ENCODE measurements at places on chromosomes 4 and X.

GRCh38 chrX:37075892-37076595, 67.9 kb downstream of the FAM47C start:
- no peak for DNase-seq

DNA sequence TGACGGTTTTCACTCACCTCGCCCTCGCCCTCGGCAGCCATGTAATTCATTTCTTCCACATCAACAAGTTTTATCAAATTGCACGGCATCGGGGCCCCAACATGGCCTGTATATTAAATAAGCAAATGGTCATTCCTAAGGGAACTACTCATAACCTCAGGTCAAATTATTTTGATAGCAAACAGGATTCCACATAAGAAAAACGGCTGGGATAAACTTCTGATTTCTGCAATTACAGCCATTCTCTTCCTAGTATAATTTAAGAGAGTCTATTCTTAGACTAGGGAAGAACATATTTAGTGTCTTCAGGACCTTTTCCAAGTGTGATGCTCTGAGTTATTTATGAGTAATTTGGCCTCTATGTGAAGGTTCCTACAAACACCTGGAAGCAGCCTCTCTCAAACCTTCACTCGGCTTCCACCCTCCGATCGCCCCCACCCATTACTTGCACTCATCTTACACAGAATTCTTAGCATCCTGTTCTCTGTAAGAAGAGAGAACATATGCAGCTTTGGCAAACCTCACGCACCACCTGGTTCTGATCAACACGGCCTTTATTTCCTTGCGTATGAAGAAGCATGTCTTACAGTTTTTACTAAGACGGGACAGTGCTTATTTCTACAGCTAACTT, 29.4 kb upstream of the CENPU start:
- no peak for DNase-seq

DNA sequence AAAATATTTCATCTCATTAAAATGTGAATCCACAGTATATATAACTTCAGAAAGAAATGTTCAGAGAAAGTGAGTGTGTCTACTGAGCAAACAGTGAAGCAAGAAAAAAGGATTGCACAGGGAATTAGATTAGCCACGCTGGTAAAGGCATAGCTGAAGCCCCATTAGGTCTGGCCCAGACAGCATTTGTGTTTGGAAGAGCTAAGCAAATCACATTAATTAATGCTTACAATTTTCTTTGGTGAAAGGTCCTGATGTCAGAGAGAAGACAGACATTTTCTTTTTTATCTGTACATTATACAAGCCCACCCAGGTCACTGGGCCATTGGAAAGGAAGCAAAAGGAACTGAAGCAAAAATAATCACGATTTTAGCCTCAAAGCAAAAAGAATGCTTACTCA, 354.6 kb downstream of the GRID2 start:
- no peak for DNase-seq

GRCh38 chr4:155795991-155796390, 37.2 kb downstream of the GUCY1B1 start:
- DNase-seq = no peak

DNA sequence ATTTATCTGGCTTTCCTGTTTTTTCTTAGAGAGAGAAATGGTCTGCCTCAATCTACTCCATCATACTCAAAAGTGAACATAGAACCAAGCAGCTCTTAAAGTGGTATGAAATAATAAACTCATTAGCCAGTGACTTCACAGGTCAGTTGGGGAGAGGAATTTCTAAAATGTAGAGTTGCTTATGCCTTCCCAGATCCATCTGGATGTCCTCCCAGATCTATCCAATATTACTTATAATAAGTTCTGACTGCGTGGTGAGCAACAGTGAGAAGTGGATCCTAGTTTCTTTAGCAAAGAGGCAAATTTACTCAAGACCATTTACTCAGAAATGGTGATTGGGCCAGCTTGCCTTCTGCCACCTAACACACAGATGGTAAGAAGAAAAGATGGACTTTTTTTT, 748.0 kb downstream of the PCDH18 start:
- no peak for DNase-seq

- no peak for DNase-seq
These were observed 16.2 kb downstream of the GPAT3 start for GRCh38 chr4:83552083-83552482.

DNA sequence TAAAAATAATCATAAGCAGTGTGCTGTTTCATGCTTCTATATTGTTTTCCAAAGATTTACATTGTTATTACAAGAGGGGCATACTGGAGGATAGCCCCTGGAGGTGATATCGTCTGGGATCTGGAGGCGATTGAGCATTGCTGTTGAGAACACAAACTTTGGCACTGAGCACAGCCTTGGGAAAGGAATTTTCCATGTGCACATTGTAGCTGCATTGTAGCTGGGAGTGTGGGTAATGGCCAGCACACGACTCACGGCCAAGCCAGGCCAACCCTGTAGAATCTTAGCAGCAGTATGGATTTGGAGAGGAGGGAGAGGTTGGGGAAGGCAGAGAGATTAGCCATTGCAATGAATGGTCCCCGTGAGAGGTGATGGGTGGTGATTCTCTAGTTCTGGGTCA, 121.9 kb downstream of the SMIM20 start:
- no peak for DNase-seq

DNA sequence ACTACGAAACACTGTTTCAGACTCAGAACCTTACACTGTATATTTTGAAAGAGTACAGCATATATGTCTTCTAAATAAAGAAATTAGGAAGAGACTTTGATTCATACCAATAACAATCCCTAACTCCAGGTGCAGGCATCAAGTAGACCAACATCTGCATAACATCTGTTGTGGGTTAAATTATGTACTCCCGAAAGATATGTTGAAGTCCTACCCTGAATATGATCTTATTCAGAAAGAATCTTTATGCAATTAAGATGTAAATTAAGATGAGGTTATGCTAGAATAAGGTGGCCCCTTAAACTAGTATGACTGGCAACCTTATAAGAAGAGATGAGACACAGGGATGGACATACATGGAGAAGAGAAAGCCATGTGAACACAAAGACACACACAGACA, 117.9 kb downstream of the INPP4B start:
- DNase-seq = no peak

DNA sequence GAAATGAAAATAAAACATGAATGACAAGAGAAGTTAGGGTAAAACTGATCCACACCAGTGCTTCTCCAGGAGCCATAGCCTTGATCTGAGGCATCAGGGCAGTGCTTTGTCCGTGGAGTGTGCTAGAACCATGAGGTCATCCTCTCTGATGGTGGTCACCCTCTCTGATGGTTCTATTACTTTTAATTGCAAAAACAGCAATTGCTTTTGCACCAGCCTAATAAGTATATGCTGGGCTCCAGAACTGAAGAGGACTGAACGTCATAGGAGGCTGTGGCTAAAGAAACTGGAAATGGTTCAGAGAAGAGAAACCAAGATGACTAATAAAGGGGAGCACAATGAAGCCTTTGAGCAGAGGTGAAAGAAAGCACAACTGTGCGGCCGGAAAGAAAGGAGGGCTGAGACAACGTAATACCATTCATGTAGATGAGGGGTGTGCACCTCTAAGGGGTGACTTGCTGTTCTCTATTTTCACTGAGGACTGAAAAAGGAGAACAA, 17.0 kb upstream of the TMEM154 start:
- peak; percentile 83 for DNase-seq

DNA sequence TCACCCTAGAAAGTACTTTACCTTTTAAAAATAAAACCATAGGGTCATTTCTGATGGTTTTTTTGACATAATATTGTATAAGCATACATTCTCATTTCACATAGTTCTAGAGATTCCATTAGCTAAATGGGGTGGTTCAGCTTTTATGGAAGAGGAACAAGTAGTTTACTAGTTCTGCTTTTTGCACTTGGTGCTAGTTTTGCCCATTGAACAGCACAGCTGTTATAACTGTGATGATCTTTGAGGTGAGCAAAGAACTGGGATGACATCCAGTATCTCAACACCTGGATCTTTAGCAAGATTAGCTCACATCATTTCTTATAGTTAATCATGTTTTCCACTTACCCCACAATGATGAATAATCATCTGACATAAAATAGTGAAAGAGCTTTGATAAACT, 40.9 kb downstream of the MOB1B start:
- no peak for DNase-seq

DNA sequence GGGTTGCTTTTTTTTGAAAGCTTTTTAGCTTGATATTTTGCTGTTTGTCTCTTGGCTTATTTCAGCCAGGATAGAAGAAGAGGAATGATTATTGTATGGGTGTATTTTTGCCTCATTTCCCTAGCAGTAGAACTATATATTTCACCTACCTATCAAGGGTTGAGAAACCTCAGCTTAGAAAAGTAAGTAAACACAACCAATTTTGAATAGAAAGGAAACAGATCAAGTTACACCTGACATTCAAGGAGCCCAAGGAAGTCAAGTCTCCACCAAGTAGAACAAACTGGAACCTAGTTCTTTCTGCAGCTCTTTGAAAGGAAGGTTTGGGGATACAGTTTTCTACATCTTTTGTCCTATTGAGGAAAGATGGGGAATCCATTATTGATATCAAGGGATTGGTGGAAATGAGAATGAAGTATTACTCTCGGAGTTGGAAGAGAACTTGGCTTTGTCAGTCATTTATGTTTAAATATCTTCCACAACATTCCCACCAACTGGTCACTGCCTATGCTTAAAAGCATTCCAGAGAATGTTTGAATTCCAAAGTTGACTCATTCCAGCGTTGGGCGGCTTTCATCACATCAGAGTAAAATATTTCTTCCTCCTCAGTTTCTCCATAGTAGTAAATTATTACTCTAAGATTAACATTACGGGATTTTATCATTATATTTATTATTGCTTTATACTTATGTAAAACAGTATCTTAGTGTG, 207.8 kb upstream of the CNKSR2 start:
- DNase-seq = no peak

DNA sequence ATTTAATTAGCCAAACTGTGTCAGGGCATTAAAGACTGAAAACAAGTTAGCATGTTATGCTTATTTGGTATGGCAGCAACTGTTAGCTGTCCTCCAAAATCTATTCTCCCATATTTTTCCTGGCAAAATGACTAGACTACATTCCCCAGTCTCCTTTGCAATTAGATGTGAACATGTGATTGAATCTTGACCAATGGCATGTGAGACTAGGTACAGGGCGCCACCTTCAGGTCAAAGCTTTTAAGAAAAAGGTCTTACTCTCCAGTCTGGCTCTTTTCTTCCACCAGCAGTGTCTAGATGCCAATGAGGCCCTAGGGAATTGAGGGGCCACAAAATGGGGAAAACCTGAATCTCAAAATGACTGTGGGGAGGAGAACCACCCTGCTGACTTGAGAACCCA, 408.2 kb downstream of the SMARCA1 start:
- no peak for DNase-seq

DNA sequence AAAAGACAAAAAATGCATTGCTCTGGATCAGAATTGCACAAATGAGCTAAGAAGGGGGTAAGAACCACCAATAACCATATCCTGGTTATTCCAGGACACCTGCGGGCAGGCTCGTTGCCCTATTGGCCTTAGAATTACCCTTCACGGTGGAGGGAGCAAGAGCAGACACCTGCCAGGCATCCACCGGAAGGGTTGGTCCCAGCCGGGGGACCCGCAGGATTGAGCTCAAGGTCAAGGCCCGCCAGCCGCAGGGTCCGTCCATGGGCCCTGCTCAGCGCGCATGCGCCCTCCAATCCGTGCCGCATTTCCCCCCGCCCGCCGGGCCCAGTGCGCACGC, 575 bp downstream of the SLC25A6 start:
- DNase-seq = peak; percentile 97

DNA sequence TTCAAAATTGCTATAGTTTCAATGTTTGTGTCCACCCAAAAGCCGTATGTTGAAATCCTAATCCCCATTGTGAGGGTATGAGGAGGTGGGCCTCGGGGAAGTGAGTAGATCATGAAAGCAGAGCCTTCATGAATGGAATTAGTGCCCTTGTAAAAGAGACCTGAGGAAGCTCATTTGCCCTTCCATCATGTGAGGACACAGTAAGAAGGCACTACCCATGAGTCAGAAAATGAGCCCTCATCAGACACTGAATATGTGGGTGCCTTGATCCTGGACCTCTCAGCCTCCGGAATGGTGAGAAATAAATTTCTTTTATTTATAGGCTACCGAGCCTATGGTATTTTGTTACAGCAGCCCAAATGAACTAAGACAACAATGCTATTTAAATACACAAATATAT, 57.7 kb upstream of the EFHC2 start:
- no peak for DNase-seq

DNA sequence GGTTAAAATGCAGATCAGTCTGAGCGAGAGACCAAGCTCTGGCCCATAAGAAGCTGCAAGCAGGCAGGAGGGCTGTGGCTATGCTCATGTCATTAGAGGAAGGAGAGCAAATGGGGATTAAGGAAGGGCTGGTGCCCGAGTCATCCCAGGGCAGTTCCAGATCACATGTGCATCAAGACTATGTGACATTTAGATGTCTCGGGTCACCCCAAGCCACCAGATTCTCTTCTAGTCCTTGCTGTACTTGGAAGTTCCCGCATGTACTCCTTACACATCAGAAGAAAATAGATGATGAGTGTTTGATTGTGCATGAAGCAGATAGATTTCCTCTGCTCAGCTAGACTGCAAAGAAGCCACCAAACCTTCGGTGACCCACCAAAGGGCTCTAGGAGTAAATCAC, 42.1 kb upstream of the KLHL34 start:
- DNase-seq = no peak

- DNase-seq = no peak
These were observed 4.4 kb downstream of the GABRE start for GRCh38 chrX:151970027-151970426.

DNA sequence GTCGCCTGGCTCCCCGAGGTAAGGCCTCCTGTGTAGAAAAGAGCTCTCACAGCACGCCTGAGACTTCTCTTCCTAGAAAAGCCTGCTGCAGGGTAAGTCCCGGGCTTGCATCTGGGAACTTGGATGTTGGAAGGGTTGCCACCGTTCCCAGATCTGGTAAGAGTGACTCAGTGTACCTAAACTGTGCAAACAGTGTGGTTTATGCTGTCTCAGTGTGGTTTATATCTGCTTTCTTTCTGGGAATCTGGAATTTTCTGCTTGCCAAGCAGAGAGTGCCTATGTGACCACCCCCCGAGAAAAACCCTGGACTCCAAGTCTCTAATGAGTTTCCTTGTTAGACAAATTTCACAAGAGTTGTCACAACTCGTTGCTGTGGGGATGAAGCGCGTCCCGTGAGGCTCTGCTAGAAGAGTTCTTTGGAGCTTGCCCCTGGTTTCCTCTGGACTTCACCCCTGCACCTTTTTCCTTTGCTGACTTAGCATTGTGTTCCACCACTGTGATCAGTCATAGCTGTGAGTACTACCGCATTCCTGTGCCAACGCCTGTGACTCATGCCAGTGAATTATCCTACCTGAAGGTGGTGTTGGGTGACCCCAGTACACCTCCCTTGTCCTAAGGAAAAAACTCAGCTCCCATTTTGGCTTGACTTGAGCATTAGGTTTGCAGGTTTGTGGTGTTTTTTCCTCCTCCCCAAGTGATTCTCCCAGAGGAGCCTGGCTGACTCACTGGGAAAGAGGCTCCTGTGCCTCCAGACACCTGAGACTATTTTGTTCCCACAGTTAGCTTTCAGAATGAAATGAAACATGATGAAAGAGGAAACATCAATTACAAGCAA, 14.5 kb downstream of the SLC2A9 start:
- no peak for DNase-seq

- peak; percentile 66 for DNase-seq
These were observed 36.4 kb downstream of the TMEM154 start for GRCh38 chr4:152643153-152644035.

GRCh38 chrX:29422034-29422433, 793.3 kb upstream of the MAGEB2 start:
- no peak for DNase-seq

- no peak for DNase-seq
These were observed 476.7 kb upstream of the ATOH1 start for GRCh38 chr4:93351846-93352245.

- DNase-seq = no peak
These were observed 134.2 kb downstream of the GALNTL6 start for GRCh38 chr4:171947400-171947799.

GRCh38 chrX:69238114-69238886, 73.0 kb upstream of the PJA1 start:
- DNase-seq = no peak
